ENCODE measurements at places on chromosomes 13 and 19.

DNA sequence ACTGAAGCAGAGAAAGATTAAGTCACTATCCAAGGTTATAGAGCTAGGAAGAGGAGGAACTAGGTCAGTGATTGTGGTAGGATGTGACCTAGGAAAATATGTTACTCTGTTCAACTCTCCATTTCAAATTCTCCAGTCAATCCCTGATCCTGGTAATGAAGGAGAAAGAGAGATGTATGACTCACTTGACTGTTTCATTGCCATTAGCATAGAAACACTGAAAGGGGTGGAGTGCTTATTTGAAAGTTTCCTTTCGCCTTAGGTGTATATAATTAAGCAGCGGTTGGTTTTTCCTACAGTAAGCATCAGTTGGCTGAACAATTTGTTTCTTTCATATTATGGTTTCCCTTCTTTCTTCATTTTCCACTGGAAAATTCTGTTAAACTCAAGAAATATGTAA lies 198.1 kb upstream of the CSNK1A1L start:
- no peak for DNase-seq

DNA sequence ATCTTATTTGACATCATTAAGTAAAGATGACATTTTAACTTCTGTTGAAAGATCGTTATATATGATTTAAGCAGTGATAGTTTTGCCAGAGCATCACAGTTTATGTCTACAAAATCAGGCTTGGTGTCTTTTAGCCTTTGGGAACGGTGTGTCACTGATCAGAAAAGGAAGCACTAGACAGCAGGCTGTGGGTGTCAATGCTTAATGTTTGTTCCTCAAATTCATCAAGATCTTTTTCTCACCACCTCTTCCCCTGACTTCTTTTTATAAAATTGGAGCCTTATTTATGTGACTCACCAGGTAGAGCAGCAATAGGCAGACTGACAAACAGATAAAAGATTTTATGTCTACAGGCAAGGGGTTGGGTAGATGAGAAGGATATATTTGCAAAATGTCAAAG lies 1558.5 kb downstream of the EFNB2 start:
- DNase-seq = no peak

- no peak for DNase-seq
These were observed 66.0 kb downstream of the TEX26 start for GRCh38 chr13:30998136-30999088.

GRCh38 chr13:40764587-40765403 lies 6.2 kb downstream of the MRPS31 start:
- DNase-seq = no peak

- DNase-seq = no peak
These were observed 345.3 kb downstream of the SLITRK1 start for GRCh38 chr13:83536941-83537340.

DNA sequence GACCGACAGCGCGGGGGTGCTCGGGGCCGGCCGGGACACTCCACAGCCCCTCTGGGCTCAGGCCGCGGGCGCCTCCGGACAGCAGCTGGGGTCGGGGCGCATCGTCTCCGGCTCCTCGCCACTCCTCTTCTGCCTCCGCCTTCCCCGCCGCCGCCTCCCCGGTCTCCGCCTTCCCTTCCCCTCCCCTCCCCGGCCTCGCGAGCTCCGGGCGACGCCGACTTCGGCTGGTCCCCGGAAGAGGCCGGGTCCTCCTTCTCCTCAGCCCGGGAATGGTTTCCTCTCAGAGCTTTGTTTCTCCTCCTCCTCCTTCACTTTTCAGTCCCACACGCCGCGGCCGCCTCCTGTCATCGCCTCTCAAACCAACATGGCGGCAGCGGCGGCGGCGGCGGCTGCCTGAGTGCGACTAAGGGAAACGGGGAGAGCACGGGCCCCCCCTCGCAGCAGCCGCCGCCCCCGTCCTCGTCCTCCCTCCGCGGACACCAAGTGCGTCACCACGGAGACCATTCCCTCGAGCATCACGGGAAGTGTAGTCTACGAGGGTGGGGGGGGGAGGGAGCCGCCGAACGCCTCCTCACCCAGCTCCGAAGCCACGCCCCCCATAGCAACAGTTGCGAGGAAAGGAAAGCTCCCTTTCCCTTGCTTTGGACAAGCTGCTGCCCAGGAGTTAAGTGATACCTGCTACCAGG lies at the start of gene UBL3:
Gene UBL3 (minus strand): TSS at position 405 of the 686 bp plus-strand sequence. CDS start 1,079 bp downstream, outside the sequence.
- DNase-seq = peak; percentile 98

DNA sequence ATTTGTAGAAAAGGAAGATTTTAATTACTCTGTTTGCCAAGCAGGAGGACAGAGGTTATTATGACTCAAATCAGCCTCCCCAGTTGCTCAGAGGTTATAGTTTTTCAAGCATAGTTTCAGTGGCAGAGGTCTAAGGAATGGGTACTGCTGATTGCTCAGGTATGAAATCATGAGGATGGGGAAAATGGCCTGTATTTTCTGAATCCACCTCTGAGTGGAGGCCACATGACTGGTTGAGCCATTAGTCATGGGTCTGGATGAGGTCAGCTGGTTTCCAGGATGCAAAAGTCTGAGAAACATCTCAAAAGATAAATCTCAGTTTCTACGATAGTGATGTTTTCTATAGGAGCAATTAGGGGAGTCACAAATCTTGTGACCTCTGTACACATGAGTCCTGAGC lies 62.8 kb upstream of the CEACAM8 start:
- no peak for DNase-seq

GRCh38 chr19:49642492-49643035 lies 555 bp downstream of the SCAF1 start:
- DNase-seq = no peak

GRCh38 chr13:23868521-23868920 lies 20.7 kb downstream of the MIPEP start:
- no peak for DNase-seq

- no peak for DNase-seq
These were observed 234.3 kb downstream of the LMO7 start for GRCh38 chr13:75870397-75870903.

GRCh38 chr13:50668691-50669271 lies 174.7 kb downstream of the DLEU7 start:
- no peak for DNase-seq

GRCh38 chr13:50419331-50419865 lies 404.2 kb downstream of the KCNRG start:
- no peak for DNase-seq

DNA sequence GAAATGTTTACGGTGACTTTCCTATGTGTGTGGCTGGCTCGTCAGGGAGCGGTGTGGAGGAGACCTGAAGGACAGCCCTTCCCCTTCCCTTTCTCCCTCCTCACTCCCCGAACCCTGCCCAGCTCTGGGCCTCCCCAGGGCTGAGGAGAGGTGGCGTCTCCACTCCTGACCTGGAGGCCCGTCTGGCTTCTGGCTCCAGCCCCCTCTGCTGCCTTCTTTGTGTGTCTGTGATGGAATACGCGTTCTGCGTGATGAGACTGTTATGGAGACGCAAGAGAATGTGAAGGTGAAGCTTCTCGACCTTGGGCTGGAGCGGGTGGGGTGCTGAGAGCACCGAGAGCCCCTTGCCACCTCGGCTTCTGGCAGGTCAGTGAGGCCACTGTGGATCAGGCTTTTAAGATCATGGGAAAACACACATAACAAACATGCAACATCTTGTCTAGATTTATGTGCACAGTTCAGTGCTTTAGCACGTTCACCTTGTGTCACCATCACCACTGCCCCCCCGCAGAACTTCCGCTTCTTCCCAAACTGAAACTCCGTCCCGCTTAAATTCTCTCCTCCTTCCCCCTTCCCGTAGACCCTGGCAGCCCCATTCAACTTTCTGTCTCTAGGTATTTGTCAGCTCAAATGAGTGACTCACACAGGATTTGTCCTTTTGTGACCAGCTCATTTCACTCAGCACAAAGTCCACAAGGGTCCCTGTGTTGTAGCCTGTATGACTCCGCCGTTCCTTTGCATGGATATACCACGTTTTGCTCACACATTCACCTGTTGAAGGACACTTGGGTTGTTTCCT lies 24.7 kb downstream of the ATP11A start:
- DNase-seq = no peak

GRCh38 chr19:43420954-43421353 lies 6.3 kb downstream of the TEX101 start:
- no peak for DNase-seq

GRCh38 chr13:76913898-76914297 lies 27.7 kb upstream of the KCTD12 start:
- no peak for DNase-seq

DNA sequence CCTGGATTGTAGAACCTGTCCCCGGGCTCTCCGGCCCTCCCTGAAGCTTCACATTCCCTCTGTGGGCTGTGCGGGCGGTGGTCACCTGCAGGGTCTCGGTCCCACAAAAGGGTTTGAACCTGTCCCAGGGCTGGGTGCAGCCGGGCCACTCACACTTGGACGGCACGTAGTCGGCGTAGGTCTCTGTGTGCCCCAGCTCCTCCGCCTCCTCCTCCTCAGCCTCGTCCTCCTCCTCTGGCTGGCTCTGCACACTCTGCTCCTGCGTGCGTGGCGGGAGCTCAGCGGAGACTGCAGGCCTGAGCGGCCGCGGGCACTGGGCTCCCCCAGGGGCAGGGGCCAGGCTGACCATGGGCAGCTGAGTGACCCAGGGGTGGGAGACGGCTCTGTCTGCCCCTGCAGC lies 19.6 kb downstream of the GPX4 start:
- DNase-seq = no peak

GRCh38 chr13:50955798-50956197 lies 46.2 kb downstream of the RNASEH2B start:
- no peak for DNase-seq

- no peak for DNase-seq
These were observed at the start of gene TTYH1 for GRCh38 chr19:54415208-54415900. Gene TTYH1, plus strand, starts transcription at chr19:54415464. Its CDS starts 89 bp downstream, at chr19:54415553.

GRCh38 chr19:2627855-2628254 lies 74.6 kb downstream of the GNG7 start:
- DNase-seq = no peak

DNA sequence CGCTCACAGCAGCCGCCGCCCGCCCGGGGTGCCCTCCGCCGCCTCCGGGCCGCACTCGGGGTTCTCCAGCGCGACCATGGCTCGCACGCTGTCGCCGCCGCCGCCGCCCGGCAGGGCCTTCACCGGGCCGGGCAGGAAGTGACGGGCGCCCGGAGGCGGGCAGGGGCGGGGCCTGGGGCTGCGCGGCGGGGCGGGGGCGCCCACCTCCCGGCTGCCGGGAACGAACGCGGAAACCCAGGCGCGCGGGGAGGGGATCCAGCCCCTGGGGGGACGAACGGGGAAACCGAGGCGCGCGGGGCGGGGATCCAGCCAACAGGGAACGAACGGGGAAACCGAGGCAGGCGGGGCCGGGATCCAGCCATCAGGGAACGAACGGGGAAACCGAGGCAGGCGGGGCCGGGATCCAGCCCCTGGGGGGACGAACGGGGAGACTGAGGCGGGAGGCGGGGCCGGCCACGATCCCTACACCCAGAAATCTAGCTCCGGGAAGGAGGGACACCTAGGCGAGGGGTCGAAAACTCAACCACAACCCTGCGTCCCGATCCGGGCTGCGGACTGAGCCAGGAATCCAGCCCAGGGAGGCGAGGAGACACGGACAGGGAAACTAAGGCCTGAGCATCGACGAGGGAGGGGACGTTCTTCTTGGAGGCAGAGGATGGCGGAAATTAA lies at the start of gene R3HDM4:
Gene R3HDM4 (minus strand): TSS at position 140 of the 669 bp plus-strand sequence. CDS start 62 bp downstream, at position 78.
- peak; percentile 86 for DNase-seq

DNA sequence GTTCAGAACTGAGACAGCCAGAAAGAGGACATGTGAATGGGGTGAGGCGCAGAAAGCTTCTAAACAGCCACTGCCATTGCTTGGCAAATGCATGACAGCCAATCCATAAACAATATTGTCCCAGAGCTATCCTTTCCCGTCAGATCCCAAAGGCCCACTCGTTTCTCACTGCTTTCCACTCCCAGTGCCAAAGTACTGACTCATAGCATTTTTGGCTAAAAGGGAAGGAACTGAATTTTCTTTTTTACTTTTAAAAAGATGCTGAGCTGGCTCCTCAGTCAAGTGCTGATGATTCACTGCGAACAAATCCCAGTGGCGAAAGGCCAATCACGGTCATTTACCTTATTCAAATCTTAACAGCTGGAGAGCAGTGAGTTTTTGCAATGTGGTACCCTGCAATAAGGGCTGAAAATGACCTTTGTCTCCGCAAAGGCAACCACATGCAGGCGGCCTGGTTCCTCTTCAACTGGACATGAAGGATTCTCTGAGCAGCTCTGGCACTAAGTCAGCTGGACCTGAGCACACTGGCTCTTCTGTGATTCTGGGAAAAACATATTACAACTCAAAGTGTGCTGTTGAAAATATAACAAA lies 151.7 kb downstream of the DCLK1 start:
- no peak for DNase-seq

DNA sequence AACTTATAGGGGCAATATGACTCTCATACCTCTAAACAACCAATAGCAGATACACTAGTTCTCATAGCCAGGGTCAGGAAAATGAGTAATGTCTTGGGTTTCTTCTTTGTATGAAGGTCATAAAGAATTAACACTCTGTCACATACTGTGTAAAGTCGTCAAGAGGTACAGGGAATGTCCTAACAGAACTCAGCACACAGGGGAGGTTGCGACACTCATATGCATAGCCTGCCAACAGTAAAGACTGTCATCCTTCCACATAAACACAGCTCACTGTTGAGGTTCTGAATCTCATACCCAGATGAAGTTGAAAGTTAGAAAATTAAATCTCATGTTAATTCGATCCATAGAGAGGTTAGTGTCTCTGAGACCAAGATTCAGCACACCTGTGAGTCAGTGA lies 34.2 kb upstream of the ZNF254 start:
- DNase-seq = no peak

GRCh38 chr19:2653710-2654707 lies 48.5 kb downstream of the GNG7 start:
- no peak for DNase-seq

- DNase-seq = no peak
These were observed 41.2 kb downstream of the CCL25 start for GRCh38 chr19:8093740-8094139.

GRCh38 chr13:51518827-51519226 lies 65.4 kb upstream of the WDFY2 start:
- no peak for DNase-seq

DNA sequence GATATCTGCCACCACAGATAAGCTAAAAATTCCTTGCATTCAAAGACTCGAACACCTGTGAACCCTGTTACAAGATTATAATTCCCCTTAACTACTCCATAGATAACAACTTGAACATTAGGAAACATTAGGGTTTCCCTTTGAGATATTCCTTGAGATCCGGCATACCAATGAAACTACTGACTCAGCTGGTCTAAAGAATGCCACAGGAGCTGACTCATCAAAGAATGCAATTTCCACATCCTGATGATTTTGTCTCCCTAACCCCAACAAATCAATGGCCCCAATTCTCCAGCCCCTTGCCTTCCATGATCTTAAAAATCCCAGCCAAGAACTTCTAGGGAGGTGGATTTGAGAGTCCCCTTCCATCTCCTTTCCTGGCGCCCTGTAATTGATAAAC lies 35.6 kb upstream of the ZNF599 start:
- no peak for DNase-seq

DNA sequence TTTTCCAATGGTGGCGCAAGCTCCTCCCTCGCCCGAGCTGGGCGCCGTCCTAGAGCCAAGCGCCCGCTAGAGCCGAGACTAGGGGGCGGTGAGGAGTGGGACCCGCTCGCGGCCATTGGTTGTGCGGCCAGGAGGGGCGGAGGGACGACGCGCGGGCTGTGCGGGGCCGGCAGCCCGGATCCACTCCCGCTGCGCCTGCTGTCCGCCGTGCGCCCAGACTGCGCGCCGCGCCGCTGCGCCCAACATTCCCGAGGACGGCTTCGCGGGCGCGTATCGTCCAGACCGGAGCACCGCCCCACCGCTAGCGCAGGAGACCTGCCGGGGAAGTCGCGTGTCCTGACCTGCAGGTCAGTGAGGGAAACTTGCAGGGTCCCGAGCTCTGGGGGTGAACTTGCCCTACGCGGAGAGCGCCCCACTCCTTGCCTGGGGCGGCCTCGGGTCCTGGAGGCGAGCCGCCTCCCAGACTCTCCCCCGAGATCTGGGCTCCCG lies at the start of gene SERTM1:
Gene SERTM1 (plus strand): TSS at position 183 of the 489 bp plus-strand sequence. CDS start 21,059 bp downstream, outside the sequence.
- no peak for DNase-seq

- peak; percentile 74 for DNase-seq
These were observed 1.2 kb downstream of the LRCH1 start for GRCh38 chr13:46553886-46554858.
